NCI-H226 (cell line): ENCODE measurements at places on chromosomes 13 and 19.

DNA sequence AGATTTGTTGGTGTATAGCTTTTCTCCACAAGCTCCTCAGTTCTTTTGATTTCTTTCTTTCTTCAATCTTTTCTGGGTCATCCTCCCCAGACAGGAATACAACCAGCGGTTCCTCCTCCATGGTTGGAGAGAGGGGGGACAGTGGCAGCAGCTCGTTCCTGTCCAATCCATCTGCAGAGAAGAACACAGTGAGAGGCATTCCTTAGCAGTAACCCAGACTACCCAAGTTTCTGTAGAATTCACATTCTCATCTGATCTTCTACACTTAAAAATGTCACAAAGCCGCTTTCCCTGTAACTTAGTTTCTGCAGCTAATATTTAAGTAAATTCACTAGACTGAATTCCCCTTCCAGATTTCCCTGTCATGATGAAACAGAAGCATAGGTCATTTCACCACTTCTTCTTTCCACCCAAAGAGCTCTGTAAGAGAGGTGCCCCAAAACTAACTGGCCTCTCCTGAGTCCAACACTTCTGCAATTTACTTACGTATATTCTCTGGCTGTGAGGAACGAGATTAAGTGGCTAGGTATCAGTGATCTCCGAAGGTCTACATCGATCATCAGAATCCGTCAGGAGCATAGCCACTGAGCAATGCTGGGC, 171.9 kb downstream of the TBC1D4 start:
- DNase-seq: no peak

- no peak for DNase-seq
These were observed 67.8 kb downstream of the SUCLA2 start for GRCh38 chr13:47932950-47933923.

DNA sequence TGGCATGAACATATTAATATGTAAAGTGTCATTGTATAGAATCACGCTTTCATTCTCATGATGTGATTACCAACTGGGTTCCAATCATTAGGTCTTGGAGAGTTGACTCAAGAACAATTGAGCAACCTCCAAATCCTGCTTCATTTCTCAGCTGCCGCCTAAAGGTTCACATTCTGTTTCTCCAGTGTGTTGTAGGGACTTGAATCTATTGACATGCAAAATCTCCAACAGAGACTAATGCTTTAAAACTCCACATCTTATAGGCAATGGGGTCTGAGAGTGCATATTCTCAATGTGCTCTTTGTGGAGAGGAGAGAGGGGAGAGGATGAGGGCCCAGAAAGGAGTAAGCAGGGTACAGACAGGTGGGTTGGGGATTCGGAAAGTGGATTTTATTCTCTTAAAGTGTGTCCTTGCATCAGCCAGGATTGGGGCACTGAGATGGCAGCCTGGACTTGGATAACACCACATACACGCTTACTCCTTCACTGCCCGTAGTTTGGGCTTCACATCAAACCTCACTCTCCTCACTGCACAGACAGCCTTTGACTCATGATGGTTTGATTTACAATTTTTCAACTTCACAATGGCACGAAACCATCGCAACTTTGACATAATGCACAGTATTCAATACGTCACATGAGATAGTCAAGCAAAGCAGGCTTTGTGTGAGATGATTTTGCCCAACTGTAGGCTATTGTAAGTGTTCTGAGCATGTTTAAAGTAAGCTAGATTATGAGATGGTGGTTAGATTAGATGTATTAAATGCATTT, 241.3 kb upstream of the IRS2 start:
- DNase-seq: no peak

GRCh38 chr13:74860789-74861188, 621.2 kb downstream of the TBC1D4 start:
- no peak for DNase-seq

DNA sequence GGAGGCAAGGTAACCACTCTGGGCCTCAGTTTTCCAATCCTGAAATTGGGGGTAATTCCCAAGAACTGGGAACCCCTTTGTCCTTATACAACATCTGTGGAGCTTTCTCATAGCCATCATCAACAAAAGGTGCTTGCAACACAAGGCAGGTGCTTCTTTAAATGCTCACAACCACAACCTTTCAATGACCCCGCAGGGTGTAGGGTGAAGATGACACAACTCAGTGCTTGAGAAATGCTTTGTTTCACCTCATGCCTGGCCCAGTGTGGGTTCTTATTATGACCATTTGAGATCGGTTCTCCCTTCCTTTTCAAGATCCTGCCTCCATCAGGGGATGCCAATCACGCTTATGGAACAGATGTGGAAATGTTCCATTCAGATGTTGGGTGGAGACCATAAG, 8.4 kb downstream of the WIZ start:
- DNase-seq: no peak

- no peak for DNase-seq
These were observed 476.7 kb downstream of the RFC3 start for GRCh38 chr13:34294483-34295129.

DNA sequence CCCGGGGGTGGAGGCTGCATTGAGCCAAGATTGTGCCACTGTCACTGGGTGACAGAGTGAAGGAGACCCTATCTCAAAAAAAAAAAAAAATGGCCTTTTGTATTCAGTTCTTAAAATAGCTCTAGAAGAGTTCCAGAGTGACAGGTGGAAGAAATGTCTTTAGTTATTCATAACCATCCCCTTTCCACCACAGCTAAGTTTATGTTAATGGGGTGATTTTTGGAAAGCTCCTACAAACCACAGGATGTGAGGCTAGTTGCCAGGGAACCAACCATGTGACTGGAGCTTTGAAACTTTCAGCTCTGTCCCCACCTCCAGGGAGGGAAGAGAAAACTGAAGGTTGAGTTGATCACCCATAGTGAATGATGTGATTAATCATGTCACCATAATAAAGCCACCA, 6.9 kb downstream of the ZNF490 start:
- peak; percentile 12 for DNase-seq

GRCh38 chr13:26051231-26051656, 572 bp downstream of the SHISA2 start:
- DNase-seq: no peak

DNA sequence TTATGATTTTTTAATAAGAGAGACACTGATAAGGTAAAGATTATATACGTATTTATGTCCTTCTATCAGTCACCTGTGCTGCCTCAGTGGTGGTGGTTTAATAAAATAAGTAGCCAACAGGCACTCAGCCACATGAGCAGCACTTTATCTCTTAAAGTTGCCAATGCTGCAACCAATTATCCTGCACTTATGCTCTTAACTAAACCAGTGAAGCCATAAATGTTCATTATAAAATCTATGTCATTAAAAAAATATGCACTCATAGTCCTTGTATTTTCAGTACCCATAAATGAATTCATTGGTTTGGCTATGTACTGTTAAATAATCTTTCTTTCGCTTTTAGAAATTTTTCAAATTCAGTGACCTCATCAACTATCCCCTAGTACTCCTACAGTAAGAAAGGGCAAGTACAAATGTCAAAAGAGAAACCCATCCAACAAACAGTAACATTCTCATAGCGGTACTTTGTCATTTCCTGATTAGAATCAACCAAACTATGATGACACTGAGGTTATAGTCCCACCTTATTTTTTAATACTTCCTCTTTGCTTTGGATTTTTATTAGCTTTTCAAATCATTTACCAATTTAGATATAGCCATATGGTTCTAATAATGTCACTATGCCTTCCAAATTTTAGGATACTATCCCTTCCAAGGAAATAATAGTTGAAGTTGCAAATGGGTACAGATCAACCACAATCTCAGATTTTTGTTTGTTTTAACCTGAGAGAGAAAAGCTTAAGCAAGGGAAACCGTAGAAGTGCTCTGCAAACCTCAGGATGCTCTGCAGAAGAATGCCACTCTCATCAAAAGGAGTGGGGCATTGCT, 190.9 kb downstream of the KLF12 start:
- DNase-seq: no peak

- DNase-seq: no peak
These were observed 132.1 kb downstream of the URI1 start for GRCh38 chr19:30074096-30074495.
